BJ (cell line): ENCODE measurements at places on chromosomes 3 and 15. TPM values are rescaled to one million over a fixed set of nuclear protein-coding genes. Genes with fewer than 3 reads are reported as not detected.

CYP19A1 gene
- polyA plus RNA-seq, result 0.06 and 0.61 TPM in 2 replicates

ISLR gene
- polyA plus RNA-seq, result 33.7 and 64.0 TPM in 2 replicates

ARNT2 gene
- polyA plus RNA-seq, result 27.5 and 44.6 TPM in 2 replicates

- peak; percentile 91 for DNase-seq
Observed at GRCh38 chr3:170469151-170470062, 50.7 kb downstream of the CLDN11 start.

DNA sequence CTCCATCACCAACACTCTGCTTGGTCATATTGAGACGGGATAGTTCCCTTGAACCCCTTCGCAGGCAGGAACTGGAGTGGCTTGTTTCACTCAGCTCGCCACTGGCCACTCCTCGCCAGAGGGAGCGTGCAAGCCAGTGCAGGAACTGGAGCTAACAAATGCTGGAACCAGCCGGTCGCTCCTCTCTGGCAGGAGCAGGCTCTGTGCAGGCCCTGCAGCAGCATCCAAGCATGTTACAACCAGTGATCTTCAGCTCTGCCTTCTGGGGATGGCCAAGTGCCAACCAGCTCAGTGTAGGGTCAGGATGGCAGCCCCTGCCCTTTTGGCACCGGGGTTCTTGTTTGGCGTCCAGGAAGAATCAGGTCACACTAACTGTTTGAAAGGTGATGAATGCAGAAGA is 329.0 kb upstream of the AZI2 start:
- DNase-seq, result no peak

GRCh38 chr3:141056751-141057171 is 5.6 kb downstream of the SPSB4 start:
- DNase-seq, result no peak

DNA sequence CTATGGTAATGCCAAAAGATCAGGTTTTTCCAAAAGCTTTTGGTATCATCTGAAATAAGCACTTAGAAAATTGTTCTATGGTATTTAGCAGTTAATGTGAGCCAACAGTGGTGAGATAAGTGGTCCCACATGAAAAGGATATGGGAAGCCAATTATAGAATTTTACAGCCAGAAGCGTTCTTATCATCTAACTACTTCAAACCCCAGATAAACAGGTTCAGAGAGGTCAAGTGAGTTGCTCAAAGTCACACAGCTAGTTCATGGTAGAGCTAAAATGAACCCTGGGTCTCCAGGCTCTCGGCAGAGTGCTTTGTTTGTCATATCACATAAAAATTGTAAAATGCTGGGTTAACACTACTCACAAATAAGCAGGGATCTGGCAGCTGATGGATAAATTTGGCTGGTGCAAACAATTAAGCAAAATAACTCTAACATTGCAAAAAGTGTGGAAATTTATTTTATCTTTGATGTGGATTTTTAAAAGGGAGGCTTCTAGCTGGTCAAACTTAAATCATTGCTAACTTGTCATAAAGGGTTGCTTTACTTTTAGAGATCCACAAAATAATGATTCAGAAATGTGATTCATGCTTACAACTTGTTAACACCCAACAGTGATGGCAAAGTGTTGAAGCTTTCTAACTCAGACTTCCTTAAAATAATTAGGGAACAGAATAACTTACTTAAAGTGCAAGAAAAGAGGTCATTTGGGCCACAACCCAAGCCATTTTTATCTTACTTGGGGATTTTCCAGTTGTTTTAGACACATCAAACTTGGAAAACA is 202.8 kb upstream of the TBC1D5 start:
- no peak for DNase-seq

SNTN gene
- polyA plus RNA-seq, result not detected in 2 replicates

MTFMT gene
- polyA plus RNA-seq, result 6.4 and 9.6 TPM in 2 replicates
